ENCODE measurements at places on chromosomes 6 and 20.
A peak's percentile ranks its signal among the peaks of the same experiment; 100 is the strongest.

DNA sequence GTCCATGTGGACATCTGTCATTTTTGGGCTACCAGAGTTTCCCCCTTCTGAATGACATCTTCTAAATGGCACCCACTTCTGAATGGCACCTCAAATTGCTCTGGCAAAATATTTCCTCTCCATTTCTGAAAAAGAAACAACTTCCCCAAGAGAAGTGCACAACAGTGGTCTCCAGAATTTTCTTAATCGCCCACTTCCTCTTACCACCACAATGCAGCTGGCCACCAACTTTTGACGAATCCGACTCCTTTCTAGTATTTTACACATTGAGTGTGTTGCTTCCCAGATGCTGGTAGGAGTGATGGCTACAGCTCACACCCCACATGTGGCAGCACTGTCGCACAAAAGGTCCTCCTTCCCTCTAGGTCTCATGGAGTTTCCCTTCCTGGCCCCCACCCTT, 216.1 kb downstream of the FOXA2 start:
- DNase-seq, result no peak

DNA sequence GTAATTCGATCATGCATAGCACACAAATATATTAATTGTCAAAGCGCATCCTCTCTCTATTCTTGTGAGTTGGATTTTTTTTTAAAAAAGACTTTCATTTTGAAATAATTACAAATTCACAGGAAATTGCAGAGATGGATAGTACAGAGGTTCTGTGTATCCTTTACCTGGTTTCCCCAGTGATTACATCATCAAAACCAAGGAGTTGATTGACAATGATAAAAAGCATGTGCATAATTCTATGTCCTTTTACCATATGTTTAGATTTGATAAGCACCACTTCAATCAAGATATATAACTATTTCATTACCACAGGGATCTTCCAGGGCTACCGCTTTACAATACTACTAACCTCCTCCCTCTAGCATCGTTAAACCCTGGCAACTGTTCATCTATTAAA, 40.2 kb downstream of the CCN2 start:
- no peak for DNase-seq

- no peak for DNase-seq
Observed at GRCh38 chr6:27502508-27503435, 29.9 kb upstream of the ZNF184 start.

GRCh38 chr6:119207327-119207726, 128.9 kb upstream of the FAM184A start:
- DNase-seq, result no peak

GRCh38 chr6:91161246-91161645, 574.4 kb upstream of the MAP3K7 start:
- no peak for DNase-seq

- DNase-seq, result peak; percentile 89
Observed at GRCh38 chr6:16681260-16681873, 79.9 kb downstream of the ATXN1 start.

DNA sequence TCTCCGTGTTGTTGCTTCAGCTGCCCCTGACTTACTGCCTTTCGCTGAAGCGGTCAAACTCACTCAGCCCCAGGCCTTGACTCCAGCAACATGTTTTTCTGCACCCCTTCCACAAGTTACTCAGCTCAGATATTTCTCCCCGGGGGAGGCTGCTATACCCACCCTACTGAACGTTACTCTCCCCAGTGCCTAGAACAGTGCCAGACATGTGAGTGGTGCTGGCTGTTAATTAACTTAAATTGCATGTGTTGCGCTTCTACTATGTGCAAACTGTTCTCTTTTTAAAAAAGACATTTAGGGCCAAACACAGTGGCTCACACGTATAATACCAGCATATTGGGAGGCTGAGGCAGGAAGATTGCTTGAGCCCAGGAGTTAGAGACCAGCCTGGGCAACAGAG, 41.2 kb upstream of the DOK5 start:
- DNase-seq, result no peak

DNA sequence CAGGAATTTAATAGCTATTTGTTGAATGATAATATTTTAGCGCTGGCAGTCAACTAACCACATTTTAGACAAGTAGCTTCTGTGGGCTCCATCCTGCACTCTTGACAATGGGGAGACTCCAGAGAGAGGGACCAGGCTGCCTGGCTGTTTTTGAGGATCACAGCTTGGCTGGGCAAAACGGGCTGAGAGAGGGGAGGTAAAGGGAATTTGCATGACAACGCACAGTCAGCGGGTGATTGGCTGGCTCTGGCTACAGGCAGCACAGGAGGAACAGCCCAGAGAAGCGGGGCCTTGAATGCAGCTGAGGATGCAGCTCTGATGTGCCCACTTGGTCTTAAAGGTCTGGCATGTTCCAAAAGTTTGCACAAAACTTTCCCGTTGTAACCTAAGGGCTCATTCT, 41.2 kb downstream of the LRFN2 start:
- DNase-seq, result no peak

DNA sequence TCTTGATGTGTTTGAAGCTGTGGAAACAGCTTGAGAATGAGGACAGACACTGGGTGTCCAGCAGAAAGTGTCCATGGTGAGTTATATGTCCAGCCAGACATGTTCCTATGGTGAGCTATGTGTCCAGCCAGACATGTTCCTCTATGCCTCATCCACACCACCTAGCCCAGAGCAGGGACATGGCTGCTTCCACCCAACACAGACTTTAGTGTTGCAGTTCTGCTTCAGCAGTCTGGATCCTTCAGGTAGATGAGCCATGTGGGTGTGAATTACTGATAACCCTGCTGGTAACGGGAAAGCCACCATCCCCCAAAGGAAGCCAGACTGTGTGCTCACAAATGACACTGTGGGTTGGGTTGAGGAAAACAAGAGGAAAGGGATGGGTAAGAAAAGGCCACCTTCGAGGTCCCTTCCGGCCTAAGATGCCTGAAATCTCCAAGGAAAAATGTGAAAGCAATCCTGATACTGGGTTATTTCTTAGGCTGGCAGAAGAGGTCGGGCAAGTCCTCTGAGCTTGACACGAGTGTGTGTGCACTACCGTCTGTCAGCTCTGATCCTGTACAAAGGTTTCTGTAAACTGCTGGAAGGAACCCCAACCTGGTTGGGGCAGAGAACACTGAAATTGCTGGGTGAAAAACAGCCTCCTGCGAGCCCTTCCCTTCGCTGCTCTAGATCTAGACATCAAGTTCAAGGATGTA, 77.8 kb downstream of the NINL start:
- no peak for DNase-seq

GRCh38 chr20:9241232-9241692, 172.4 kb downstream of the PLCB4 start:
- peak; percentile 40 for DNase-seq

GRCh38 chr6:148578489-148578814, 168.4 kb upstream of the UST start:
- no peak for DNase-seq

All from RWPE1 (cell line).